Hindlimb muscle (tissue), 1 donor: ENCODE measurements at places on chromosomes 2 and 18. TPM values are rescaled to one million over a fixed set of nuclear protein-coding genes. Genes with fewer than 3 reads are reported as not detected.

GRCh38 chr2:170493426-170494097 lies 221.6 kb upstream of the SP5 start:
- no peak for DNase-seq

- DNase-seq = no peak
Observed at GRCh38 chr2:38739524-38739923, 11.6 kb downstream of the SRSF7 start.

Gene NPAS2
- polyA plus RNA-seq = 8.7 TPM

Gene SP140
- polyA plus RNA-seq = 0.85 TPM

- no peak for DNase-seq
Observed at GRCh38 chr2:115910270-115910669, 1467.8 kb downstream of the DPP10 start.
